ENCODE measurements at places on chromosomes 6 and 20.

GRCh38 chr20:2606507-2607006 is 45.9 kb upstream of the NOP56 start:
- no peak for DNase-seq

- DNase-seq = no peak
Measured at GRCh38 chr6:75213732-75214131, 7.9 kb upstream of the COL12A1 start.

DNA sequence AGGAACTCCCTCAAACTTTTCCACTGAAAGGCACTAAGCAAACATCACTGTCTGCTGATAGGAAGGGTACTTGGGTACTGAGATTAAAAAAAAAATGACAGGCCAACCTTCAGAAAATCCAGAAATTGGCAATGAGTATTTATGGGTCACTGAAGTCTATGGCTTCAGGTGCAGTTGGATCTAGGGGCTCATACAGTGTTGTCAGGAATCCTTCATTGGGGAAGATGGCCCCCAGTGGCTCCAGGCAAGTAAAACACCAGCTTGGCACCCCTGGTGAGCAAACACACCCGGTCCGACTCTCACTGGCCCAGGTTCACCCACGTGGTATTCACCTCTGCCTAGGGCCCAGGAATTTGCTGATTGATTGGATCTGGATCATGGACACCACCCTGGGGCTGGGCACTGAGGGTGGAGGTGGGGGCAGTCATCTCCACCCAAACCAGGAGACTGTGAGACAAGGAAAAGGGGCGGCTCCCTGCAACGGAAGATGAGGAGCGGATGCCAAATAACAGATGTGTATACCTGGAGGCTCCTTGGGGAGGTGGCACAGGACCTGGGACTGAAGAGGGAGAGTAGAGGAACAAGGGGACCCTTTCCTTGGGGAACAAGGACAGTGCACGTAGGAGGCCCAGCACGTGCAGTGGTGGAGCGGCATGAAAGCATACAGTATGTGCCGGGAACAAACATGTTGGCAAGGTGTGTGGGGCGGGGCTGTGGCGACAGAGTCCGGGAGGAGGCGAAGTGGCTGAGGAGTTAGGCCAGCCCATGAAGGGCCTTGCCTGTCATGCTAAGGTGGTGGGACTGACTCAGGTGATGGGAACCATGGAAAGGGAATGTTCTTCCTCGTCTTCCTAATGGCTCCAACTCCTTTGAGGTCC is 4.7 kb downstream of the SLC2A10 start:
- no peak for DNase-seq

DNA sequence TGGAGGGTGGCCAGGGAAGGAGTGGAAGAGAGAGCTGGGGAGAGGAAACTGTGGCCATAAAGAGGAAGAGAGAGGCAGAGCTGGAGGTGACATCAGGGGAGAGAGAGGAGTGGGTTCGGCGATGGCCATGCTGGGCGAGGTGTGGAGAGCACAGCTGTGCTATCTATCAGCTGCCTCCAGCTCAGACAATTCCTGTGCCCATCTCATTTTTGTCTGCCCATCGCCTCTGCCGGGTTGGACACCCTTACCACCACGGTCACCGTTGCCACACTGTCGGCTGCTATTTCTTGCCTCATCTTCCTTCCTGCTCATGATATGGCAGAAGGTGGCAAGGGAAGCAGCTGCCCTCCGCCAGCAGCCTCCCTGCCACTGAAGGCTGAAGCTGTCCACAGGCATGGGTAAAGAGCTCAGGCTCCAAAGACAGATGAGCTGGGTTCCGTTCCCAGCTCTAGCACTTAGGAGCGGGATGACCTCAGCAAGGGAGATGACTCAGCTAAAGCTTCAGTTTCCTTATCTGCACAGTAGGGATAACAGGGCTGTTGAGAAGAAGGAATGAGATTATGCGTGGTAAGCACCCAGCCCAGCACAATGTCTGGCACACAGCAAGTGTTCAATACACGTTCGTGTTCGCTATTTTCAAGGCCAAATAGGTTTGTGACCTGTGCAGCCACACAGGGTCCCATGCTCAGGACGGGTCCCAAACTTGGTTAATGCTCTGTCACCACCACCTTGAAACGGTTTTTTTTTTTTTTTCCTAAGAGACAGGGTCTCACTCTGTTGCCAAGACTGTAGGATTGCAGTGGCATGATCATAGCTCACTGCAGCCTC is 21.9 kb upstream of the TAF8 start:
- no peak for DNase-seq

DNA sequence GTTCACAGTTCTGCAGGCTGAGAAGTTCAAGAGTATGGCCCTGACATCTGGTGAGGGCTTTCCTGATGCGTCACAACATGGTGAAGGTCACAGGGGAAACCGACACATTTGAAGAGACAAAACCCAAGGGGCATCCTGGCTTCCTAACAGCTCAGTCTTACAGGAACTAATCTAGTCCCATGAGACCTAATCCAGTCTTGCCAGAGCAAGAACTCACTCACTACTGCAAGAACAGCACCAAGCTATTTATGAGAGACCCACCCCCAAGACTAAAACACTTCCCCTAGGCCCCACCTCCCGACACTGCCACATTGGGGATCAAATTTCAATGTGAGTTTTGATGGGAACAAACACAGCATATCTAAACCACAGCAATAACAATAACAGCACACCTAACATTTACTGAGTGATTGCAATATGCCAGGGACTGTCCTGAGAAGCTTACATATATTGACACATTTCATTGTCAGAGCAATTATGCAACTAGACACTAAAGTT is 46.6 kb downstream of the TPBG start:
- no peak for DNase-seq

- DNase-seq = no peak
Measured at GRCh38 chr6:121578216-121578615, 142.8 kb downstream of the GJA1 start.

- DNase-seq = no peak
Measured at GRCh38 chr6:44064089-44064947, 62.9 kb downstream of the MRPL14 start.

- no peak for DNase-seq
Measured at GRCh38 chr6:18413381-18413780, 26.2 kb downstream of the RNF144B start.

DNA sequence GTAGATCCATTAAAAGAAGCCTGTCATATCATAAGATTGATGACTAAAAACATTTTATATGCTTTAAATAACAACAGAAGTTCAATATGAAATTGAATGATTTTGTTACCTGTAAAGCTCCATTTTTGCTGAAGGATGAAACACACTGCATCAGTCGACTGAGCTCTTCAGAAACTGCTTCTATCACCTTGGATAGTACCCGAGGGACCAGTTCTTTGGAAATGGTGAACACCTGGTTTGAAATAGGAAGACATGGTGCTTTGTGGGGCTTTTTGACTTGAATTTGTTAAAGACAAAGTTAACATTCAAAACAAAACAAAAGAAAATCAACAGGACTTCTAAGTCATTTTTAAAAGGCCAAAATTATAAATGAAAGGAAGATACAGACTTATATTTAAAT is 105.7 kb downstream of the IRF4 start:
- no peak for DNase-seq

DNA sequence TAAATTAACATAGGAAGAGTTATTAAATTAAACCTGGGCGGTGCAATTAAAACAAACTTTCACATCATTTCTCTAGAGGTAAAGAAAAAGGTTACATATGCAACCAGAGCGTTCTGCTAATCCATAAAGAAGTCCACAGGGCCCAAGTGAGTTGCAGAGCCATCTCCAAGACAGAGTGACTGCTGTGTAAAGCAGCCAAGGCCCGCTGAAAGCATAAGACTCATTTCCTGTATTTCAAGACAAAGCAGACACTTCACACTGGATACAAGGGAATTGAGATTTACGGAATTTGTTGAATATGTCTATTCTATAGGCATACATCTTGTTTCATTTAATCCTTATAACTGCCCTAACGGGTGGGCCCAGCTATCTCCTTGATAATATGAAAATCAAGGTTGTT is 422.8 kb downstream of the CBLN4 start:
- no peak for DNase-seq

DNA sequence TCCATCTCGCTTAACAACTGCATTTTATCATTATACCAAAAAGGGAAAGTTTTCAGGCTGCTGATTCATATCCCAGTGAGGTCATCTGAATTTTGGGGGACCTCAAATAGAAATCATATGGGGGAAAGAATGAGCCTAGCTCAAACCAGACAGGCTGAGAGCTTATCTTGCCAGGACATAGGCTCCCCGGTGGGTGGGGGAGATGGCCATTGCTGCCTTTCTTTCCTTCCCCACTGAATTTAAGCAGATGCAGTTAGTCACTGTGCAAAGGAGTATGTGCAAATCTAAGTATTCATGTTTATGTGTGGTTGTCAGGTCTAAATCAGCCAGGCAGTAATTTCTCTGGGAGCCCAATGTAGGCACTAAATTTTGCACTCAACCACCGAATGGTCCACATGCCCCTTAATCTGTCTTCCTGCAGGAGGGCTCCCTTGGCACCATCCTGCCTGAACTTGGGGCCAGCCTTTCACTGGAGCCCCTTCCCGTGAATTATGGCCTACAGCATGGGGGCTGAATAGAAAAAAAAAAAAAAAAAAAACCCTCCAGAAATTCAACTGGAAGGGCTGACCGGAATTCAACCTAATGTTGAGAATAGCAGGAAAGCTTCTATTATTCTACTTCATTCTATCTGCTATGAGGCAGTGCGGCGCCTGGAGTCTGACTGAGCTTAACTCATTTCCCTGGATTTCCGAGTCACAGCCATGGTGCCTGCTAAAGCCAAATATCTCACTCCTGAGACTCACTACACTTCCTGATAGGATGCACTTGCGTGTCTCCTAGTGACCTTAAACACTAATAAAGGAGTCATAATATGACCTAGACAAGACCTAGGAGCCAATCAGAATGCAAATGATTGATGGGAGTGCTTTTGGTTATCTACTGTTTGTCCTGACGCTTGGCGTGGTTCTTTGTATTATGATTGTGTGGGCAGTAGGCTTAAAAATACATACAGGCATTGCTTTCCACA is 161.5 kb upstream of the HEY2 start:
- DNase-seq = no peak

DNA sequence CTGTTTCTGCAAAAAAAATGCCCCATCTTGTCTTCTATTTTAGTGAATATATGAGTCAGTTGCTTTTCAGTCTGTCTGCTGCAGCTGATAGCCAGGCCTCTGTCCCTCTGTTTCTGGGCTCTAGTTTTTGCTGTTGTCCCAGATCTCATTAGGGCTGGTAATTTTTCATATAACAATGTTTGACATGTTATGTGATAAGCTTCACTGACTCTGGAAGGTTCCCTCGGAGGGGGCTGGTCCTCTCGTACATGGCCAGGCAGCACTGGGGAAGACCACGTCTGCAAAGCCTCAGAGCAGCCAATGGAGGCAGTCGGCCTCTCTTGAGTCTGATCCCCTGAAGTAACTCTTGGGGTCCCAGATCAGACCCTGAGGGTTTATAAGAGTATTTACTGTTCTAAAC is 223.8 kb downstream of the THBS2 start:
- DNase-seq = no peak

DNA sequence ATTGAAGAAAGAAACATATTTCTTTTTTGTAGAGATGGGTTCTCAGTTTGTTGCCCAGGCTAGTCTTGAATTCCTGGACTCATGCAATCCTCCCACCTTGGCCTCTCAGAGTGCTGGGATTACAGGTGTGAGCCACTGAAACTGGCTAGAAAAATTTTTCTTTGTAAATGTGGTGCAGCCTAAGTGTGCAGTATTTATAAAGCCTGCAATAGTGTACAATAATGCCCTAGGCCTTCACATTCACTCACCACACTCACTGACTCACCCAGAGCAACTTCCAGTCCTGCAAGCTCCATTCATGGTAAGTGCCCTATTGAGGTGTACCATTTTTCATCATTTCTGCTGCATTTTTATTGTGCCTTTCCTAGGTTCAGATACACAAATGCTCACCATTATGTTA is 31.4 kb downstream of the NHSL1 start:
- DNase-seq = no peak

DNA sequence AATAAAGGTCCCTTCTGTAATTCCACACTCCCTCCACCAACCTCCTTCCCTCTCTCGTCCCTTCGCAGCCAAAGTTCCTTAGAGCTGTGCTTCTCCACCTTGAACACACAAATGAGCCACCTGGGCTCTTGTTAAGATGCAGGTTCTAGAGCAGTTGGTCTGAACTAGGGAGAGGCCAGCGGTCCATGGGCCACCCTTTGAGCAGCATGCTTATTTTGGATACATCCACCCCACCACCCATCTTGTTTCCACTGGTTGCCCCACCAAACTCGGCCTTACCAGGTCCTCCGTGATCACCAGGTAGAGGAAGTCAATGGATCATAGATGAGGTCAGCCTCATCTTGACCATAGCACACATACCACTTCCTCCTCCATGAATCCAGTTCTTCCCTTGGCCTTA is 7.3 kb upstream of the BPIFA2 start:
- no peak for DNase-seq

- no peak for DNase-seq
Measured at GRCh38 chr20:57025666-57026224, 240.7 kb downstream of the BMP7 start.

- DNase-seq = no peak
Measured at GRCh38 chr20:33751775-33752174, 20.0 kb downstream of the ZNF341 start.

DNA sequence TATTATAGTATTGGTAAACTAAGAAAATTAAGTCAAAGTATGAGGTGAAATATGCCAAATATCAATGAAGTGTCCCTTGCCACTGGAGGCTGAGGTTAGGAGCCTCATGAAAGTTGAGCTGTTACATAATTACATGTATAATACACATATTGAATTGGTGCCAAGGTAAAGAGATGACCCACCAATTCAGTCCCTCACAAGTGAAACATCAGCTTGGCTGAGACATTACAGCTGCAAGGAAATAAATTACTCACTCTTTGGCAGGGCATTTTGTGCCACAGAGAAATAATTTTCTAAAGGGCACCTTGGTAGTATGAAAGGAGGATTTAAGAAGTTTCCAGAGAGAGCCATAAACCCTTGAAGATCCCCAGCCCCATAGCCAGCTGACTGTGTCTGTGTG is 127.4 kb downstream of the ADGRG6 start:
- no peak for DNase-seq

DNA sequence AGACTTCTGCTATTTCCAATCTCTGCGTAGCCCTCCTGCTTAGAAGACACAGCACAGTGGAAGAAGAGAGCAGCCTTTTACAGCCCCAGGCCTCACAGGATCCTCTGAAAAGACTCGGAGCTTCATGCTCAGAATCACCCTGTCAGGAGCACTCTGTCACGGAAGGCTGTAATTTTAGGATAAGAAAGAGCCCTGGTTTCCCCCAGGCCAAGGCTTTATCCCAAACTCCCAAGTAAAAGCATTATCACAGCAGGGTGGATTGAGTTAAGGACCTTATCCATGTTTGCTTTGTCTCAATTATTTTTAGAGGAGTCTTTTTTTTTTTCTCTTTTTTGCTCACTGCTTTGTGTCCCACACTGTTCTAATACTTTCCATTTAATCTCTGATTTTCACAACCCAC is 39.2 kb downstream of the ANKS1A start:
- no peak for DNase-seq

DNA sequence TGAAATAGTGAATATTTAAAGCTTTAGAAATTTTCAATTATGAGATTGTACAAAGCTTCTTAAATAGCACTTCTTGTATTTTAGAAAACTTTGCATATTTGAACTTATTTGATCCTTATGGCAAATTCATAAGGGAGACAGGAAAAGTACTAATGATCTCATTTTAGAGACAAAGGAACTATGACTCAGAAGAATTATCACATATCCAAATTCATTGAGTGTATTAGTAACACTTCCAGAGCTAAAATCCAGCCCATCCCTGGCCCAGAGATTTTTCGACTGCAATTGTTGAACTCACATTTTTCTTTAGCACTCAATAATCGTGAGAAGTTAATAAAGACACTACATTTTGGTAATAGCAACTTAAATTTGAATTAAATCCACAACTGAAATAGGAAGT is 704.3 kb downstream of the EPM2A start:
- DNase-seq = no peak

- DNase-seq = no peak
Measured at GRCh38 chr6:35108309-35108885, 32.7 kb downstream of the TCP11 start.

All from Jurkat, Clone E6-1 (cell line).